ENCODE measurements at places on chromosomes 6 and 20. TPM values are rescaled to one million over a fixed set of nuclear protein-coding genes. Genes with fewer than 3 reads are reported as not detected.

ACTL10 gene
- total RNA-seq = 6.0 TPM

LTB gene
- 802 TPM for total RNA-seq

OGFR gene
- total RNA-seq = 73.6 TPM

POM121L2 gene
- total RNA-seq = not detected

BPIFB2 gene
- total RNA-seq = not detected

RHAG gene
- not detected for total RNA-seq

RBM24 gene
- total RNA-seq = not detected

EYA4 gene
- not detected for total RNA-seq

AIF1 gene
- total RNA-seq = 7.4 TPM

C6orf163 gene
- 5.7 TPM for total RNA-seq

DPM1 gene
- 39.9 TPM for total RNA-seq

E2F1 gene
- 2.6 TPM for total RNA-seq

Measured in CD4-positive, alpha-beta memory T cell (primary cell).